ENCODE measurements at places on chromosomes 4 and X. TPM values are rescaled to one million over a fixed set of nuclear protein-coding genes. Genes with fewer than 3 reads are reported as not detected.

ABCG2 gene
- total RNA-seq = 12.7 TPM

PNMA3 gene
- total RNA-seq = 8.1 TPM

TMPRSS11A gene
- total RNA-seq = not detected

CCKAR gene
- total RNA-seq = not detected

CCDC110 gene
- total RNA-seq = 5.1 TPM

NDP gene
- 18.7 TPM for total RNA-seq

GPM6B gene
- 308 TPM for total RNA-seq

CXCL11 gene
- total RNA-seq = not detected

OPRPN gene
- not detected for total RNA-seq

TBX22 gene
- total RNA-seq = 0.18 TPM
